Activated CD8-positive, alpha-beta memory T cell treated with anti-CD3 and anti-CD28 coated beads for 4 hours (primary cell): ENCODE measurements at places on chromosomes 2 and 18.

- DNase-seq: no peak
Measured at GRCh38 chr2:39164089-39164488, 43.2 kb upstream of the SOS1 start.

DNA sequence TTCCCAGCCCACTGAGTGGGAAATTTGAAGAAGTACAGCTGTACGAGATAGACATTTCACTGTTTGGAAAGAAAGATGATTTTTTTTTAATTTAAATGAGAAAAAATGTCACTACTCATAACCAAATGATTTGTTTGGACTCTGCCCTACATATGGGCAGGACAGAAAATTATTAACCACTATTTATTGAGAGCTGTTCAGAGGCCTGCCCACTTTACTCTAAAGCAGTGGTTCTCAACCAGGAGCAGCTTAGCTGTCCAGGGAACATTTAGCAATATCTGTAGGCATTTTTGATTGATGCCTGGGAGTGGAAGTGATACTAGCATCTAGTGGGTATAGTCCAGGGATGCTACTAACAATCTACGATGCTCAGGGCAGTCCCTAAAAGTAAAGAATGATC, 13.4 kb upstream of the DTNA start:
- no peak for DNase-seq

GRCh38 chr18:69948919-69949537, 1.4 kb upstream of the CD226 start:
- DNase-seq: no peak

DNA sequence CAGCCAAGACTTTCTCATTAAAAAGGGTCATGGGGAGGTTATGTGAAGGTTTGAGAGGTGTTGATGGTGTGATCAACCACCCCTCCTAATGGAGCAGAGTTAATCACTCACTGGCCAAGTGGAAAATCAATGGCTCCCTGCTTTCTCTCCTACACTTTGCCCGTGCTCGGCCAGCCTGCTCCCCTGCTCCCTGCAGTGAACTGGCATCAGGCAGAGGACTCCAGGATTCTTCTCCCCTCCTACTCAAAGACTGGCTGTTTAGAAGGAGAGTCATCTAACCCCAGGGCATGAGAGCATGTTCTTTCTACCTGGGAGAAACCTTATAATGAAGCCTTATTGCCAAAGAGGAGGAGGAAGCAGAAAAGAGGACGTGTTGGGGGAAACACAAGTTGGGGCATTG, 74.9 kb downstream of the SGPP2 start:
- no peak for DNase-seq

DNA sequence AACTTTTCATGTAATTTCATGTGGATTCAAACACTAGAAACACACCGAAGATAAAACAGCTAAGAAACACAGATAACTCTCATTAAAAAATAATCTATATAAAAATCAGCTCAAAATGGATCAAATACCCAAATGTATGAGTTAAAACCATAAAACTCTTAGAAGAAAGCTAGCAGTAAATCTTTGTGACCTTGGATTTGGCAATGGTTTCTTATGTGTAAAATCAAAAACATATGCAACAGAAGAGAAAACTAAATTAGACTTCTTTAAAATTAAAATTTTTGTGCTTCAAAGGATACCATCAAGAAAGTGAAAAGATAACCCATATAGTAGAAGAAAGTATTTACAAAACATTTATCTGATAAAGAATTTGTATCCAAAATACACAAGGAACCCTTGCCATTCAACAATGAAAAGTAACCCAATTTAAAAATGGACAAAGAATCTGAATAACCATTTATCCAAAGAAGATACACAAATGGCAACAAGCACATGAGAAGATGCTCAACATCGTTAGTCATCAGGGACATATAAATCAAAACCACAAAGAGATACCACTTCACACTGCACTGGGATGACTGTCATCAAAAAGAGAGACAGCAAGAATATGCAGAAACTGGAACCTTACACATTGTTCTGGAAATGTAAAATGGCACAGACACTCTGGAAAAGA, 27.5 kb downstream of the GAREM1 start:
- no peak for DNase-seq

- no peak for DNase-seq
Measured at GRCh38 chr2:33177627-33178026, 230.9 kb downstream of the LTBP1 start.

GRCh38 chr2:48098539-48098938, 192.2 kb upstream of the FBXO11 start:
- no peak for DNase-seq

- no peak for DNase-seq
Measured at GRCh38 chr2:132825601-132826000, 155.6 kb upstream of the LYPD1 start.

GRCh38 chr2:116511426-116511825, 1303.1 kb upstream of the DDX18 start:
- DNase-seq: no peak

DNA sequence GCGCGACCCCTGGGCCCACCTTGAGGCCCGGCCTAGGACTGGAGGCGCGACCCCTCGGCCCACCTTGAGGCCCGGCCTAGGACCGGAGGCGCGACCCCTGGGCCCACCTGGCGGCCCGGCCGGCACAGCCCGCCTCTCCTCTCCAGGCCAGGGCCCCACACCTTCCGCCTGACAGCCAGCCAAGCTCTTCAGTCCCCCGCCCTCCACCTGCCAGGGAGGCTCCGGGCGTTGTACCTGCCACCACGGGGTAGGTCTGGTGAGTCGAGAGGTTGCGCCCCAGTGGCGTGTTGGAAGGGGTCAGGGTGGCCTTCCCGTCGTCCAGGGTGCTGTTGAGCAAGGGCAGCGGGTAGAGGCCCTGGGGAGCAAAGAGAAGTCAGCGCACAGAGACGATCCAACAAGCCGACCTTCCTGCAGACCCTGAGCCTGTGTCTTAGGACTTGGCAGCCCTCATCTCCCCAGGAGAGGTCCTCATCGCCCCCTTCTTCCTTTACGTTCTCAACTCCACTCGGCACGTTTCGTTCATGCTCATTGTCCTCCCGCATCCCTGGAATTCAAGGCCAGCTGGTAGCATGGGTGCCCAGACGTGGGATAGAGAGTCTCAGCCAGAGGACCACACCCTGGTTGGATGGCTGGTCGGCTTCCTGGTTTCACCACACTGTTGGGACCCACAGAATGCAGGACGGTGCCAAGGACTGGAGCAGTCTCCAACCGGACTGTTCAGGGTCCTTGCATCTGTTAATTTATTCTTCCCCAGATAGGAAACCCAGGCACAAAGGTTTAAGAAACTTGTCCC, 42.2 kb downstream of the PAX8 start:
- DNase-seq: no peak

- no peak for DNase-seq
Measured at GRCh38 chr2:74748665-74749064, 85.3 kb upstream of the HK2 start.

DNA sequence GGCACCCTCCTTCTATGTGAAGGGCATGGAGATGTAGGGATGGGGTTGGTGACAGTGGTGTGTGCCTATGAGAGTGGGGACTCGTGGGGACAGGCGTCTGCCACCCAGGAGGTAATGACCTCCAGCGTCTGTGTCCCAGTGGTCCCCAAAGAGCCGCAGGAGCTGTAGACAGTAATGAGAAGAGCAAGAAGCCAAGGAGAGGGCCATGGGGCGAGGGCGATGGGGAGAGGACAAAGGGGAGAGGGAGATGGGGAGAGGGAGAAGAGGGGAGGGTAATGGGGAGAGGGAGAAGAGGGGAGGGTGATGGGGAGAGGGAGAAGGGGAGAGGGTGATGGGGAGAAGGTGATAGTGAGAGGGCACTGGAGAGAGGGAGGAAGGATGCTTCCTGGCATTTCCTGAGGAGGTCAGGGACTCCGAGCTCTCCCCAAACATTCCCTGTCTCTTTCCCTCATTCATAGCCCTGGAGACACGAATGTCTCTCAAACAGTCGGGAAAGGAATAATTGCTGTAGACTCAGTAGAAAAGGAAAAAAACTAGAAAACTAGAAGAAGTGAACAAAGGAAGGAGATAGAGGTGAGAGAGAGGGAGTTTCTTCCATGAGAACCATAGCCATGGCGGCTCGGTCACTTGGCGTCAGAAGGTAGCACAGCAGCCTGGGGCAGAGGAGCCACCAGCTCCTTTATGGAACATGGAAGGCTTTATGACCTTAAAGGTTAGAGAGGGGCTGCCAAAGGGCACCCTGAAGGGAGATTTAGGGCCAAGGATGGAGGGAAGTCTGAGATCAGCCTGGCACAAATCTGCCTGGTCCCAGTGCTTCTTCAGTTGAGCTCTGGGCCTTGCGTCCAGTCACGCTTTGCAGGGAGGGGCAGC, 39.5 kb downstream of the PSD4 start:
- no peak for DNase-seq

GRCh38 chr18:58322464-58322863, 278.4 kb downstream of the NEDD4L start:
- DNase-seq: no peak

DNA sequence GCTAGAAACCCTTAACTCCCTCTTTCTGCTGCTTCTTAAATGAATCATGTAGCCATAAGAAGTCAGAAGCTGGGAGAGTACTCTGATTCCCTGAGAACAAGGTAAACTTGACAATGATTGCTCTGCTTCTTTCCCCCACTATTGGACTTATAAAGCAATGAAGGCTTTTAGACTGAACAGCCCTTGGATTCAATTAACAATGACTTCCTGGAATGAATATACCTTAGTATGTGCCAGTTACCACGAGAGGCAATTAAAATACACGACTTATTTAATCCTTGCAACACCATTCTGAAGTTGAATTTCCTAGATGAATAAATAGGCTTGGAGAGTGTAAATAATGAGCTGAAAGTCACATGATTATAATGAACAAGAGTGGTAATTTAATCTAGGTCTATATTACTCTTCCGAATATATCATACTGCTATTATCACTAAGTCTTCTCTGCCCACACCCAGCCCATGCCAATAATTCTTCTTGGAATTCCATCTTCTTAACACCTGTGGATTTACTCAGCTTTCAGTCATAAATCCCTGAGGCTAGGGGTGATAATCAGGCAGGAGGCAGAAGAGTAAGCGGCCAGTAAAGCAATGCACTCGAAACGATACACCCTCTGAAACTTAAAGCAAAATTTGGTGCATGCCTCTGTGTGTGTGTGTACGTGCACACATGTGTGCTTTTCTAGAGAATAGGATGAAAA, 170.2 kb downstream of the ATAD2B start:
- DNase-seq: no peak

- no peak for DNase-seq
Measured at GRCh38 chr2:92073036-92073814, 2798.0 kb upstream of the TEKT4 start.
